ENCODE measurements at places on chromosomes 6 and 20. TPM values are rescaled to one million over a fixed set of nuclear protein-coding genes. Genes with fewer than 3 reads are reported as not detected.
A peak's percentile ranks its signal among the peaks of the same experiment; 100 is the strongest.

DNA sequence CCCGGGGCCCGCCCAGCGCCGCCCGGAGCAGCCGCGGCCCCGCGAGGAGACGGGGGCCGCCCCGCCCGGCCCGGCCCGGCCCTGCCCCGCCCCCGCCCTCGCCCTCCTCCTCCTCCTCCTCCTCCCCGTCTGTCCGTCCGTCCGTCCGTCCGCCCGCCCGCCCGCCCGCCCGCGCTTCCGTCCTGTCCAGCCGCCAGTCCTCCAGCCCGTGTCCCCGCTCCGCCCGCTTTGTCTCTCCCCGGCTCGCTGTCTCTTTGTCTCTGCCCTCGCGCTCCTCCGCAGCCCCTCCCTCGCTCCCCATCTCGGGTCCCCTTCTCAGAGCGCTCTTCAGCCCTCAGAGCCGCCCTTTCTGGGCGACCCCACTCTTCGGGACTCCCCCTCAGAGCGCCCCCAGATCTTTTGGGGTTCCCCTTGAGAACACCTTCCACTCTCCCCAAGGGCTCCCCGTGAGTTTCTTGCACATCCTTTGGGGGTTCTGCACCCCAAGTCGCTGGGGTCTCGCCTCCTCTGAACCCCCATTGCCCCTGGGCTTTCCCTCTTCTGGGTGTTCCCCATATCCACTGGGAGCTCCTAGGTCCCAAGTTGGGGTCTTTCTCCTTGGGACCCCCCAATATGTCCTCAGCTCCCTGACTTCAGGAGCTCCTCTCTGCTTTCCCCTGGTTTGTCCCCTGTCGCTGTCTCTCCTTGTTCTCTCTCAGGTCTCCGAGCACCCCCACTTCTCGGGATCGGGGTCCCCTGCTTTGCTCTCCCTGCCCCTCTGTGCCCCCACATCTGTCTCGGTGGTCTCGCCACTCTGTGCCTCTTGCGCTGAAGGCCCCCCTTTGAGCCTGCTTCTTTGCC, 79.5 kb upstream of the MYL9 start:
- DNase-seq: peak; percentile 38
- H3K27me3 ChIP-seq: no peaks in the 10 kb centered on the region
- H3K4me1 ChIP-seq: peaks cover 45% of the 10 kb centered on the region
- peak overlapping the region; percentile 92 for H3K27ac ChIP-seq
- peak overlapping the region; percentile 98 for H3K4me3 ChIP-seq
- H3K36me3 ChIP-seq: no peaks in the 10 kb centered on the region

GRCh38 chr6:32983964-32984621, 15.7 kb downstream of the BRD2 start:
- peaks cover 8% of the 10 kb centered on the region for H3K4me1 ChIP-seq
- H3K36me3 ChIP-seq: peaks cover 25% of the 10 kb centered on the region
- H3K4me3 ChIP-seq: no peak overlapping the region
- H3K27ac ChIP-seq: no peak overlapping the region
- H3K27me3 ChIP-seq: no peaks in the 10 kb centered on the region

DNA sequence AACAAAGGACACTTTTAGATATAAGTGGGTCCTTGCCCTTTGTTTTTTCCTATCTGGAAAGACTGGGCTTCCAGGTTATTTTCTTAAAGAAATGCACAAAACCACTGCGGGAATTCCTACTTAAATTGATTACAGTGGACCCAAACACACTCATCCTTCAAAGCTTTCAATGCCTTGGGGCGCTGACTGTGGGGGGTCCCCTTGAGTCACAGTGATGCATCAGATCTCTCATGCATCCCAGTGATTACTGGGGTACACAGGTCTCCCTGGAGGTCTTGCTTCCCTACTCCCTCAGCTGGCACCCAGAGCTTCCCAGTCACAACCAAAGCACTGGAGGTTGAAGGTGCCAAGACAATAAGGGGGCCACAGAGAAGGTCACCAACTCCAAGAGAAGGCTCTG, 20.7 kb downstream of the ABHD12 start:
- peaks cover 9% of the 10 kb centered on the region for H3K36me3 ChIP-seq
- no peak overlapping the region for H3K4me3 ChIP-seq
- H3K27ac ChIP-seq: no peak overlapping the region
- DNase-seq: no peak

DNA sequence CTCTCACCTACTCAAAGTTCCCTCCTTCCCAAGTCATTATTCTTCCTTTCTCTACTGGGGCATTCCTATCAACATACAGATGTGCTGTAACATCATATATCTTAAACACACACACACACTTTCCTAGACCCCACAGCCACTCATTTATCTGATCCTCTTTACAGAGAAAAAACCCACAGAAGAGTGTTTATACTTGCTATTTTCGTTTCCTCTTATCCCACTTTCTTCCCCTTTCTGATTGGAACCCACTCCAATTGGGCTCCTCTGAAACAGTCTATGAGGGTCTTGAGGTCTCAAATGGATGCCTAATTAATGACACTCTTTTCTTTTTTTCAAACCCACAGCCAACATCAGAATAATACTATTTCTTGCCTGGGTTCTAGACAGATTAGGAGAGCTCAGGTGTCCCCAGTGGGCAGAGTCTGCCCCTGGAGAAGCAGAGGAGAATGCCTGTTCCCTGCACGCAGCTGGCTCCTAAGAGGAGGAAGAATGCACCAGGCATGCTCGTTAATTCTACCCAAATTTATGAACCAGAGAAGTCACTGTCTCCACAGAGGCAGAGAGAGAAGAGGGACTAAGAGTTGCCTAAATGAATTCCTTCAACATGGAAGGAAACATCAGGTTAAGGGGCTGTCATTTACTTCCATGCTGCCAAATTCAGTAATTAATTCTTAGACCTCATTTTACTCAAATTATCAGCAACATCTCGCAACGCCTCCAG, 65.9 kb downstream of the CRYBG1 start:
- H3K4me1 ChIP-seq: peaks cover 3% of the 10 kb centered on the region
- no peaks in the 10 kb centered on the region for H3K27me3 ChIP-seq
- H3K36me3 ChIP-seq: no peaks in the 10 kb centered on the region
- no peak overlapping the region for H3K4me3 ChIP-seq

CCN5 gene
- total RNA-seq: 0.26 TPM
